ENCODE measurements at places on chromosomes 3 and 15.

DNA sequence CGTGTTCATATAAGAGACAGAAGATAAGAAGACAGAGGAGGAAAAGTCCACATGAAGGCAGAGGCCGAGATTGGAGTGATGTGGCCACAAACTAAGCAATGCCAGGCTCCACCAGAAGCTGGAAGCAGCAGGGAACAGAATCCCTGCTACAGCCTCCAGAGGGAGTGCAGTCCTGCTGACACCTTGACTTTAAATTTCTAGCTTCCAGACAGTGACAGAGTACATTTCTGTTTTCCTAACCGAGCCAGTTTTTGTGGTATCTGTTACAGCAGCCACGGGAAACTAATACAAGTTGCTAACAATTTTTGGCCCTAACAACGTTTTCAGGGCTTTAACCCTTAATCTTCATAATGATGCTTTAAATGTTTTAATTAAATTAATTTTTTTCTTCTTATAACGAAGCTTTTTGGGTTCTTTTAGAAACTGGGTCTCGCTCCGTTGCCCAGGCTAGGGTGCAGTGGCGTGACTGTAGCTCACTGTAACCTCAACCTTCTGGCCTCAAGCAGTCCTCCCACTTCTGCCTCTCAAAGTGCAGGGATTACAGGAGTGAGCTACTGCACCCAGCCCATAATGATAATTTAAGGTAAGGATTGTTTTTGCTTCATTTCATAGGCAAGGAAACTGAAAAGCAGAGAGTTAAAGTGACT is 202.3 kb upstream of the PROK2 start:
- no peak for DNase-seq

GRCh38 chr15:80246425-80246894 is 5.6 kb downstream of the CTXND1 start:
- DNase-seq: no peak

DNA sequence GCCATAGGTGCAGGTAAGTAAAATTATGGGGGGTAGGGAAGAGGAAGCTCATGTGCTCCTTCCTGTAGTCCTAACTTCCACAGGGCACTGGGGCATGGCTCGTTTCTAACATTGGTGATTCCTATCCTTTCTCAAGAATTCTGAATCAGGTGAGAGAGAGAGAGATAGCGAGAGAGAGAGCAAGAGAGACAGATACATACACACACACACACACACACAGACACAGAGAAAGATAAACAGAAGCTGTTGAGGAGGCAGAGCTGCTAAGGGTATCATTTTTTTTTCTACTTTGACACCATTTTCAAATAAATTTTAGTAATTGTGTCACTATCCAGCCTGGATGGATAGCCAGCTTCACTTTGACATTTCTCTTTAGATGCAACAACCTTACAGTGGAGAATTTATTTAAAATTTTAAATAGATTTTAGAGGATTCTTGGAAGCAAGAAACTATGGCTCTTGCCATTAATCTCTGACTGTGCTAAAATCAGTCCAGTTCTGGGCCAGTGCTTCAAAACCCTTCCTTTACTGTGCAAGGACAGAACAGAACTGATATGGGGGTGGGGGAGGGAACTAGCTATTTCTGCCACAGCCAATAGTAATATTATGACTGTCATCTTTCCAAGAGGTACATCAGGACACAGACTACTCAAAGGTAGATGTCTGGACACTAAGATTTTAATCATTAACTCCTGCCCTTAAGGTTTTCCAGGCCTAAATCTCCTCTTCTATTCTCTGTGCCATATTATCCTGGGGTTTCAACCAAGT is 14.6 kb upstream of the RAMAC start:
- no peak for DNase-seq

DNA sequence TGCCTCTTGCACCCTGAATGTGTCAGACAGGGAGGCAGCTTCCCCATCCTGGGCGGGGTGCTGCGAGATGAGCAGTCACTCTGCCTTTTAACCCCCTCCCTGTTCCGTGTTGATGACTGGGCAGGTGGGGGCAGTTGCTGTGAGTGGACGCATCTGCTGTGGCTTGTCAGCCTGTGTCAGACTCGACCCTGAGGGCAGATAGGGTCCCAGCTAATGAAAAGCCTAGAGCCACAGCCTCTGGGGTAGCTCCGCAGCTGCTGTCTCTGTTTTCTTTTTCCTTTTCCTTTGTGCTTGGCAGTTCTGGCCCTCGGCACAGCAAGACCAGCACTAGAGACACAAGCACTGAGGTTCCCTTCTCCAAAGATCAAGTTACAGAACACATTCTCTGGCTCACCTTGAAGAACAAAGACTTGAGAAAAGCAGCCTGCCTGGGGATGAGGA is 43.0 kb upstream of the GLCE start:
- no peak for DNase-seq

GRCh38 chr15:81326466-81327212 is 2.7 kb upstream of the STARD5 start:
- no peak for DNase-seq

DNA sequence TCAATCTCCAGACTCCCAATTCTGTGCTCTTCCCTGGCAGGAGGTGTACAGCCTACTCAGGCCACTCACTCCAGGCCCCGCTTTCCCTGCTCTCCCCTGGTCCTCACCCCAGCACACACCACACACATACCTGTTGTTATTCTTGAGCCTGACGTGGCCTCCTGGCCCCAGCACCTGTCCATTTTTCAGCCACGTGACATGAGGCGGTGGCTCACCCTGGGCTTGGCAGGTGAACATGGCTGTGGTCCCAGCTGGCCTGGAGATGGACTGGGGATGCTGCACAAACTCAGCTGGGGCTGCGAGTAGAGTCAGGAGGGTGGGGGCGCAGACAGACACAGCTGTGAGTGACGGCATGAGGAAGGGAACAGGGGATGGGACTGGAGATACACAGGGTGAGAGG is 27.3 kb downstream of the RNU5B-1 start:
- no peak for DNase-seq

- DNase-seq: no peak
Measured at GRCh38 chr3:189638276-189639031, 7.3 kb downstream of the TP63 start.

GRCh38 chr15:98025237-98025636 is 64.7 kb downstream of the ARRDC4 start:
- DNase-seq: no peak

GRCh38 chr3:29332195-29332637 is 51.3 kb downstream of the RBMS3 start:
- no peak for DNase-seq

DNA sequence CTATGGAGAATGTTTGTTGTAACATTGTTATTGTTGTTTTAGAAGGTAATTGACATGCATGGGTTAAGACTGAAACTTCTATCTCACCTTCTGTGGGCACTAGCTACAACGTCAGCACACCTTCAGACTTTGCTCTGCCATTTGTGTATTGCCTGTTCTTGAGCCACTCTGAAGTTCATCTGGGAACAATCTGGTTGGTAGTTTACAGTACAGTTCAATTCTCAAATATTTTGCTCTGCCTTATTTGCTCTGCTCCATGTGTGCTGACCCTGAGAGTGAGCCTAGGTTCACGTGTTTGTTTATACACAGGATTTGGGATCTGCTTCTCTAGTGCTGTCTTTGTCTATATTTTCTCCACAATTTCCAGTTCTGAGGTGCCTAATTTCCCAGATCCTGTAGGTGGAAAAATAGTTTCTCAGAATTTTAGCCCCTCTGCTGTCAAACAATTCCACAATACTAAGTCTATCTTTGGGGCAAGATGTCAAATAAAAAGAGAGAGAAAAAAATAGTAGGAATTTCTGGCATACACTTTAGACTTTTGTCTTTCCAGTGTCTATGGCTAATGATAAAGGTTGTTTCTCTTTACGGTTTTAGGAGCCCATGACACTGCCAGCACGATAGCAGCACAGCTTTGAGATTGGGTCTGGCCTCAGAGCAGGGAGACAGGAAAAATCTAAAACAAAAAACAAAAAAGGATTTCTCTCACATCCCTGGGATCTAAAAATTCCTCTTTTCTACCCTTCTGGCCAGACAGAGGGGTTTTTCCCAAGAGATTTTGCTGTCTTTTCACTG is 721.4 kb downstream of the VGLL3 start:
- no peak for DNase-seq

GRCh38 chr15:95377258-95377852 is 953.1 kb upstream of the NR2F2 start:
- no peak for DNase-seq

GRCh38 chr3:29527246-29527645 is 246.4 kb downstream of the RBMS3 start:
- no peak for DNase-seq

- DNase-seq: no peak
Measured at GRCh38 chr3:171126478-171127209, 100.1 kb upstream of the SLC2A2 start.

GRCh38 chr3:11000528-11000927 is 8.0 kb downstream of the SLC6A1 start:
- no peak for DNase-seq

GRCh38 chr3:143536817-143537535 is 311.3 kb downstream of the SLC9A9 start:
- DNase-seq: no peak

DNA sequence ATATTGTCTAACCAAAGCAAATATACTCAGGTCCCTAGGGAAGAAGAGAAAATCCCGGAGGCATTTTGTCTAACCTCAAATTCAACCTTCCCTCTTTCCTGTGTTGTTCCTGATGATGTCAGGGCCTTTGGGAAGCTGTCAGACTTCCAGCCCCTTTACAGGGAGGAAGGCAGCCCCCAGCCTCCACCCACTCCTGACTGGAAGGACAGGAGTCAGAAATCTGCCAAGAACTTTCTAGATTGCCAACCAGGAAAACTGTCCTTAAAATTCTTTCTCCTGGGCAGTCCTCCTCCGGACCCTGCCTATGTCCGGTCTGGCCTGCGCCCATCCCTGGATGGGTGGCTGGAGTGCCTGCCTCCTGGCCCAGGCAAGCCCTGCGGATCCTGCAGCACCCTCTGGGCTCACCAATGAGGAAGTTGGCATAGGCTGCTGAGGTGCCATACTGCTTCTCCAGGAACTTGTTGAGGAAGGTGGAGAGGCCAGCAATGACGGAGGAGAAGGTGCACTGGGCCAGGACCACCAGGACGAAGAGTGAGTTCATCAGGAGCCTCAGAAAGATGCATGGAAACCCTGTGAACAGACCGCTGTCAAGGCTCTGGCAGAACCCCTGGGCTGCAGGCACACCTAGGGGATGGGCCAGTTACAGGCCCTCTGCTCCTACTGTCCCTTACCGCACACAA is 52.6 kb upstream of the RAB6B start:
- DNase-seq: no peak

GRCh38 chr3:96012939-96013338 is 801.5 kb upstream of the EPHA6 start:
- DNase-seq: no peak

- no peak for DNase-seq
Measured at GRCh38 chr15:62087671-62088352, 21.0 kb downstream of the C2CD4A start.

GRCh38 chr3:77262361-77262760 is 222.5 kb downstream of the ROBO2 start:
- no peak for DNase-seq

DNA sequence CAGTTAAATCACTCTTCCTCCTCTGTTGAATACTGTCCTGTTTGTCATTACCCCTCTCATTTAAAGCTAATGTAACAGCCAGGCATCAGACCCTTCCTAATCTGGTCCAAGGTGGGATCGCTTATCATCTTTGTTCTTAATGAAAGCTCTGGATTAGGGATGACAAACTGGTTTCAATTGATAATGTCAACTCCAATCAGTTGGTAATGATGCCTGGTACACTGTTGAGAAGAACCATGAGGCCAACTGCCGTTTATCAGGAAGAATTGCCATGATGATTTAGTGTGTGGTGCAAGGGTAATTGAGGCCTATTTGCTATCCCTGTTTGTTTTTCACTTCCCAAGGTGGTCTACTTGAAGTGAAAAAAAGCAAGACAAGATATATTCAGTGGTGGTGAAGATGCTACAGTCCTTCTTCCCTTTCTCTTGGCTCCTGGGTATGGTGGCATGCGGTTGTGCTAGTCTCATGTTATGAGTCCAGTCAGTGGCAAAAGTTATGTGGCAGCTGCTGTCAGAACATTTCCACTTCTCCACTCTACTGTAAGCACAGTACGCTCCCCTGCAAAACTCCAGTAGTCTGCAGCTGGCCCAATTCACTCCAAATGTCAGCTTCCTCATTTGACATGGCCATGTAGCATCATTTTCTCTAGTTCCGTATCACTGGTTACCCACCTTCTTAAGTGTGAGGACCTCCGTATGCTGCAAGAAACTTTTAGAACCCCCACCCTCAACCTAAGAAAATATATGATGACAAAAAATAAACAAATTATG is 72.5 kb downstream of the MORC1 start:
- no peak for DNase-seq
